ENCODE measurements at places on chromosomes 11 and 22.

GRCh38 chr22:49305214-49305965 lies 522.3 kb downstream of the BRD1 start:
- DNase-seq, result peak; percentile 28

- DNase-seq, result no peak
Measured at GRCh38 chr11:122895563-122895962, 13.0 kb downstream of the JHY start.

DNA sequence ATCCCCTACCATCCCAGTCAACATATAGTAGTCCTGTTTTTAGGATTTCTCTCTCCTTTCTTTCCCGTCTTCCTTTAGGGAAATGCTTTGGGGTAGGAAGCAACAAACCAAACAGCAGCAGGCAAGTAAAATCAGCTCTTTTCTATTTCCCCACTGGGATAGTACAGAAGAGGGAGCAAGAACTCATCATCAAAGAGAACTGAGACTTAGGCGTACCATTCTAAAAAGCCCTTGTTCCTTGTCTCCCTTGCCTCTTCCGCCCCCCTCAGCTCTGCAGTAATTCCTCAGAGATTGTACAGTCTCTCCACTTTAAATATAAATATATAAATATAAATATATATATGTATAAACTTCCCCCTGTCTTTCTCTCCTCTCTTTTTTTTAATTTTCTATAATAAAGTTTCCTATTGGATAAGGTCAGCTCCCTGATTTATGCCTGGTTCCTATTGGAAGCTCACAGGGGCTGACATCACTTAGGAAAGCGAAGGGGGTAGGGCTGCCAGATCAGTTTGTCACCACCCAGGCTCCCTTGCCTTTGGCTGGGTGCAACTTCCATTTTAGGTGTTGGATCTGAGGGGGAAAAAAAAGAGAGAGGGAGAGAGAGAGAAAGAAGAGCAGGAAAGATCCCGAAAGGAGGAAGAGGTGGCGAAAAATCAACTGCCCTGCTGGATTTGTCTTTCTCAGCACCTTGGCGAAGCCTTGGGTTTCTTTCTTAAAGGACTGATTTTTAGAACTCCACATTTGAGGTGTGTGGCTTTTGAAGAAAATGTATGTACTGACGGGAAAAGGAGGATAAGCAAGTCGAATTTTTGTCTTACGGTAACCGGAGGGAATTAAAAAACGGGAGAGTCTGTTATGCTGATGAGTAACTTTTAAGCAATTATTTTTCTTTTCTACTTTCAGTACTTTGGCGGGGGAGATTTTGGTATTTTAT lies at the start of gene CTNND1:
Gene CTNND1, plus strand, starts transcription at position 502 of the 934 bp plus-strand sequence. CDS start 29,677 bp downstream, outside the sequence.
- DNase-seq, result no peak

- DNase-seq, result no peak
Measured at GRCh38 chr11:36131721-36132397, 157.4 kb downstream of the COMMD9 start.

DNA sequence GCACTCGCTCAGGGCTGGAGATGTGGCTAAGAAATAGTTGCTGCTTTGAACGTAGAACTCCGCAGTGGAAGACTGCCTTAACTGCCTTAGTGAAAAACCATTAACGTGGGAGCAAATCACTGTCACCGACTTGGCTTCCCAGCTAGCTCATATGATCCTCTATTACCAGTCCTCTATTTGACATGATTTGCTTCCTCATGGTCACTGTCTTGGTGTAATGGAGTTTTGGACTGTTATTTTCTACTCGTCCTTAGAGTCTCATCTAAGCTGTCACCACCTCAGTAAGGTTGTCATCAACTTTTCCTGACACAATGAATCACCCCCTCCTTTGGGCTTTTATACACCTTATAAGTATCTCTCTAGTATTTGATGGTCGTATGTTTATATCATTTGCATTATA lies 167.1 kb upstream of the NARS2 start:
- DNase-seq, result no peak

GRCh38 chr11:35170503-35170902 lies 31.5 kb downstream of the CD44 start:
- no peak for DNase-seq

DNA sequence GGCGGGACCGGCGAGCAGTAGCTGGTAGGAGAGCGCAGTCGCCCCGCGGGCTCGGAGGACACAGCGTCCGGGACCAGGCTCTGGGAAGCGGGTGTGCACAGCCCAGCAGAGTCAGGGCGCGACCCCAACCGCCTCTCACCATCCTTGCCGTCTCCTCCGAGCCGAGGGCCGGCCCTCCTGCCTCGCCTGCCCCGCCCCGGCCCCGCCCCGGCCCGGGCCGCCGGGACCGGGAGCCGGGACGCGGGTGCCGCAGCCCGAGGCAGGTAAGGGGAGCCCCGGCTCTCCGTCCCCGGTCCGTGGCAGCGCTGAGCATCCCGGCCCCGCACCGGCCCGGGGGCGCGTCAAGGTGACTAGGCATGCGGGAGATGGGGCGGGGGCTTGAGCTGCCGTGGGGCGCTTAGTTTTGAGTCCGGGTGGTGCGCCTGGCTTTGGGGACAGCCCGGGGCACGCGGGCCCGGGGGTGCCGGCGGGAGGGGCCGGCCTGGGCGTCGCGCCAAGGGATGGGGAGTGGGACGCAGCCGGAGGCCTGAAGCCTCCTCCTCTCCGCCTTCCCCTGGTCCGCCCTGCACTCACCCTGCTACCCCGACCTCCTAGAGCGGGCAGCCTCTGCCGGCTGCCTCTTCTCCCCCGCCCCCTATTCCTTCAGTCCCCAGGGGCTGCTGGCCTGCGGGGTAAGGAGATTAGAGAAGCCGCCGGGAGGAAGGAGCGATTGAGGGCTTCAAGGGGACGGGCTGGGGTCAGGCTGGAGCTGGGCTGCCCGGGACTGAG lies at the start of gene ABCG4:
Gene ABCG4, plus strand, starts transcription at position 35 of the 768 bp plus-strand sequence. CDS start 914 bp downstream, outside the sequence.
- no peak for DNase-seq

GRCh38 chr11:40227730-40228129 lies 1231.7 kb downstream of the LRRC4C start:
- DNase-seq, result no peak

DNA sequence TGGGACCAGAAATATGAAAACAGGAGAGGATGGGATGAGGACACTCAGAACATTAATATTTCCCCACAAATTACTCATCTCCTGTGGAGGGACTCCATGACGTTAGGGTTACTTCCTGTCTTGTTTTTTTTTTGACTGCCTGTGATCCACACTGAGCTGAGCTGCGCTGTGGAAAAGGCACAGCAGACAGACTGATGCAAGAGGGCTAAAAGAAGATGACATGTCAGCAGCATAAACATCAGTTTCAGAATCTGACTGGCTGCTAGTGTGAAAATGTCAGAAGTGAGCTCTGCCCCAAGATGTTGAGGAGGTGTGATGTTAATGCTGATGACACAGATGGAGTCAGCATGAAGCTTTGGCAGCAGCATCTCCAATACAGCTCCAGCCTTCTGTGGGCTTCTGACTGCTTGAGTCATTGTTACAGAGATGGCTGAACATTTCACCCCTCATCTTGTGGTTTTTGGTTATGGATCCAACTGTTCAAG lies 286.8 kb downstream of the BLID start:
- no peak for DNase-seq

- DNase-seq, result no peak
Measured at GRCh38 chr22:17243524-17243923, 24.3 kb upstream of the ADA2 start.

- no peak for DNase-seq
Measured at GRCh38 chr11:47593934-47594855, at the start of gene C1QTNF4. Gene C1QTNF4, minus strand, starts transcription at chr11:47594411. Its CDS starts 3,601 bp downstream, at chr11:47590810.

- no peak for DNase-seq
Measured at GRCh38 chr22:27164781-27165503, 507.6 kb downstream of the MIAT start.

DNA sequence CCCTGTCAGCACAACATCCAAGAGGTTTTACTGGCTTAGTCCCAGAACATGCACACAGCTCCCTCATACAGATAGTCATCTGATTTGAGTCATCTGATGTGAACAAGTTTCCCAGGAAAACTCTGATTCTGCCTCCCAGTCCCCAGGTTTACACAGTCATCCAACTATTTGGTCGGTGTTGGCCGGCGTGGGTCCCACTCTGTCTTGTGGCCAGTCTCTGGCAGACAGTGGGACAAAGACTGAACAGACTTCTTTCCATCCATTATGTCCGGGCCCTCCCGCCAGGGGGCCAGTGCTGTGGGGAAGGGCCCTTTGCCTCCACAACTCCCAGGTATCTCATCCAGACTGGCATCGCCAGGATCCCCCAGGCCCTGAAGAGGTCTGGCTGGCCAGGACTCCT lies 60.0 kb downstream of the BTG4 start:
- no peak for DNase-seq

- no peak for DNase-seq
Measured at GRCh38 chr11:76683161-76684095, 12.9 kb upstream of the LRRC32 start.

GRCh38 chr22:33247758-33248157 lies 189.6 kb upstream of the SYN3 start:
- no peak for DNase-seq

GRCh38 chr11:62842171-62842741 lies 2.9 kb upstream of the WDR74 start:
- DNase-seq, result peak; percentile 14

- DNase-seq, result no peak
Measured at GRCh38 chr11:17550450-17551346, 3.6 kb downstream of the OTOG start.

- DNase-seq, result no peak
Measured at GRCh38 chr22:47918276-47918921, 1155.9 kb downstream of the TBC1D22A start.

- no peak for DNase-seq
Measured at GRCh38 chr11:87322568-87322967, 284.8 kb downstream of the TMEM135 start.

DNA sequence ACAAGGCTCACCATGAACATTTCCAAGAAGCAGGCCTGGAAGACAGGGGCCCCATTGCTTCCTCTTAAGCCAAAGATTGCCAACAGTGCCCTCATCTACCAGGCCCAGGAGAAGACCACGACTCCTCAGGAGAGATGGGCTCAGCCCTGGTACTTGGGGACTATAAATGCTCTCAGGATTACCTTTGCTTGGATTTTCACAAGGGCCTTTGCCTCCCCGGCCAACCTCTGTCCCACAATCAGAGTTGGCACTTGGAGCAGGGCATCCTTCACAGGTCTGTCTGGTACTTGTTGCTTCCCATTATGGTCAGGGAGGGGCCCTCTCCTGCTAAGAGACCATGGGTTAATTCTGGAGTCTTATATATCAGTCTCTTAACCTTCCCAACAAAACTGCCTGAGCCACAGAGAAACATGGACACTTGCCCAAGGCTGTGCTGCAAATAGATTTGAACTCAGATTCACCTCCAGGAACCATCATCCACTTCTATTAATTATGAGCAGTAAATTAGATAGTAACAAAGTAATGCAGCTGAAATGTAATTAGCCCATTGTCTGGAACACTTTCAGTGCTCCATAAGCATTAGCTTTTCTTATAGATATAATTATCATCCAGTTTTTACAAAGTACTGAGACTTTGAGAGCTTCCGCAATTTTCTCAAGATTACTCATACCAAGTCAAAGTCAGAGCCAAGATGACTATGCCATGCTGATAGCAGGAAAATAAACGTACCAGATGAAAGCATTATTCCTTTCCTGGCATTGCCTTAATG lies 33.5 kb downstream of the POU2AF3 start:
- no peak for DNase-seq

DNA sequence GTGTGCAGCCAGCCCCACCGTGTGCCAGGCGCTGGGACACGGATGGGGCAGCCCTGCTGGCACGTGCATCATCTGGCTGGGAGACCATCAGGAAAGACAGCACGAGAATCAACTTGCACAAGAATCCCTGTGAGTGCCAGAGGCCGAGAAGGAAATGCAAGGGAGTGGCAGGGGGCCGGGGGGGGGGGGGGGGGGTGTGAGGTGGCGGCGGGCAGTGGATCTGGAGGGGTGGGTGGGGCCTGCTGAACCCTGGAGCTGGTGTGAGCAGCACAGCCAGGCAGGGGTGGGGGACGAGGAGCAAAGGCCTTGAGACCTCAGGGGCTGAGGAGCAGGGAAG lies 14.0 kb upstream of the FLRT1 start:
- no peak for DNase-seq

DNA sequence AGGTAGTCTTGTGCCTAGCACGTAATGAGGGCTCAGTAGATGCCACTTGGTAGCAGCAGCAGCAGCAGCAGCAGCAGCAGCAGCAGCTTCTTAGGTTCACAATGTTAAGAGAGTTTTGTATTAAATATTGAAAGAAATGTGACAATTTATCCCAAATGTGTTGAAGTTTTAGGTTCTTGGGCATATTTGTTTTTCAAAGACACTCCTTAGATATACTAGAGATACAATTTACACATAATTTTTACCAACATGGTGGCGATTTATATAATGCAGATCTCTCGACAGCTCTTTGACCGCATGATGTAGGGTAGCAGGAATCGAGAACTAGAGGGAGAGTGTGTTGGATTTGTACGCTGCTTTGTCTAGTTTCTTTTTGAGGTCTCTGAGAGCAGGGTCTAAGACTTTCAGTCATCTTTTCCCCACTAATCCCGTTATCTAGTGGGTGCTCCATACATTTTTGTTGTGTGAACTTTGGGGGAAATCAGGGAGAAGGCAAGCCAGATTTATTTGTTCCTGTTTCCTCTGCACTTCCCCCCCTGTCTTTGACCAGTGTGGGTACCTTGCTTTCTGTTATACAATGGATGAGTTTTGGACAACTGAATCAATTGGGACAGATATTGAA lies 1.4 kb downstream of the FDX1 start:
- no peak for DNase-seq

DNA sequence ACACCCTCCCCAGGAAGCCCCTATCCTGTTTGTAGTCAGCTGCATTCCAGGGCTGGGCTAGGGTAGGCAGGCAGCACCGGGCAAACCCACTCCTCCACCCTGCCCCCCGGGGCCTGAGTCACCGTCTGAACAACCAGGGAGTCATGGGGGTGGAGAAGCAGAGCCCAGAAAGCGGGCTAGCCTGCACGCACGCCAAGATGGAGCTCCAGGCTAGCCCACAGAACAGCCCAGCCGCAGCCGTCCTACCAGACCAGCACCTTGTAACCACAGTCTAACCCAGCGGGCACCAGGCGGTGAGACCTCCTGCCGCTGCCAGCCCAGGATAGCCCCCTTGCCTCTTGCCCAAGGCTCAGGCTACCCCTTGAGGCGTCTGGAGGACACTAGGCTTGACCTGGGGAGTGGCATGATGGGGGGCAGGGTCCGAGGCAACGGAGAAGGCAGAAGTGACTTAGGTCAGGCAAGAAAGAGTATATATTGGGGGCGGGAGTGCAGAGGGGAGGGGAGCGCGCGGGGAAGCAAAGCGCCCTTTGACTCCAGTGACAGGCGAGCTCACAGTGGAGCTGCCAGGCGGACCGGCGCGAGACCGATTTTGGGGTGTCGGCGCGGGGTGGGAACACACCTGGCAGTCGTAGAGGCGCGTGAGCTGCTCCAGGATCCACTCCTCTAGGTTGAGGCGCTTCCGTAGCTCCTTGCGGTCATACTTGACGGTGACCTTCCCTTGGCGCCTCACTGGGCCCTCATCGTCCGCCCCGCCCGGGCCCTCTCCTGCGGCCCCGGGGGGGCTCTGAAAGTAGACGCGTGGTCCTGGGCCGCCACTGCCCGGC lies 734 bp downstream of the PPP1R14B start:
- peak; percentile 31 for DNase-seq

DNA sequence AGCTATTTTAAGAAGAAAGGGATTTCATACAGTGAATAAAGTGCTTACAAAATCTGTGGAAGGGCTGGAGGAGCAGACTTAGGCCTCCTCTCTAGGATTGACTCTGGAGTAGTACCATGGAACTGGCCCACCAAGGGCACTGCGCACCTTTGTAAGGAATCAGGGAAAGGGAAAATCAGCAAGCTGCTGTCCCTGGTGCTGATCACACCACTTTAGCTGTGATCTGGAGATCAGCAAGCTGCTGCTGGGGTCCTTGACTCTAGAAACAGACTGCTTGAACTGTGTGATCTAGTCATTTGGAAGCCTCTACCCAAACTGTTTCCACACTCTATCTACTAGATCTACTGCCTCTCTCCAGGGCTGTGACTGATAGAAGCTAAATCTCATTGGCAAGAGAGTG lies 18.4 kb upstream of the TECTA start:
- DNase-seq, result no peak

Data from activated CD4-positive, CD25-positive, alpha-beta regulatory T cell (primary cell).